ENCODE measurements at places on chromosomes 1 and 21.

GRCh38 chr1:43058545-43059360 is 100.1 kb upstream of the SLC2A1 start:
- DNase-seq, result no peak

DNA sequence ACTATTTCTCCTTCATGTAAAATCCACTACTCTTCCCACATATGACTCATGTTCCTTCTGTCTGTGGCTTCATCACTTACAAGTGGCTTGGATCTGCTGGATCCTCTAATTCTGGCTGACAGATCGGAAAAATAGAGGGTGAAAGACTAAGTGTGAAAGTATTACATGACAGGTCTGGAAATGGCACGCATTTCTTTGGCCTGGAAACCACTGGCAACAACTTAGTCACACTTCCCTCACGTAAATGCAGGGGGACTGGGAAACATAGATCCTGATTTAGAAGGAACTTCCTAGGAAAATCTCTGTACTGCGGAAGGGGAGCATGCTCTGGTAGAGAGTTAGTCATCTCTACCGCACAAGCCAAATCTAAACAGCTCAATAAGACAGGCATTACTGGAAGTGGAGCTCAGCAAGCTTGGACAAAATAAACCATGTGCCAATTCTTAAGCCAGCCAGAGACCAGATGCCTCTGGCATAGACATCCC is 305.4 kb upstream of the PTBP2 start:
- DNase-seq, result no peak

DNA sequence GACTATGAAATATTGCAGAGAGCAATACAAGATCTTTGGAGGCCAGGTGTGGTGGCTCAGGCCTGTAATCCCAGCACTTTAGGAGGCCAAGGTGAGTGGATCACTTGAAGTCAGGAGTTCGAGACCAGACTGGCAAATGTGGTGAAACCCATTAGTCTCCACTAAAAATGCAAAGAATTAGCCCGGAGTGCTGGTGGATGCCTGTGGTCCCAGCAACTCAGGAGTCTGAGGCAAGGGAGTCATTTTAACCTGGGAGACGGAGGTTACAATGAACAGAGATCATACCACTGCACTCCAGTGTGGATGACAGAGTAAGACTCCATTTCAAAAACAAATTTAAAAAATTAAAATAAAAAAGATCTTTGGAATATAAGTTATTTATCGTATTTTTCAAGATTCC is 76.6 kb downstream of the PRKAB2 start:
- no peak for DNase-seq

- no peak for DNase-seq
Observed at GRCh38 chr1:190762325-190762724, 284.7 kb upstream of the BRINP3 start.

DNA sequence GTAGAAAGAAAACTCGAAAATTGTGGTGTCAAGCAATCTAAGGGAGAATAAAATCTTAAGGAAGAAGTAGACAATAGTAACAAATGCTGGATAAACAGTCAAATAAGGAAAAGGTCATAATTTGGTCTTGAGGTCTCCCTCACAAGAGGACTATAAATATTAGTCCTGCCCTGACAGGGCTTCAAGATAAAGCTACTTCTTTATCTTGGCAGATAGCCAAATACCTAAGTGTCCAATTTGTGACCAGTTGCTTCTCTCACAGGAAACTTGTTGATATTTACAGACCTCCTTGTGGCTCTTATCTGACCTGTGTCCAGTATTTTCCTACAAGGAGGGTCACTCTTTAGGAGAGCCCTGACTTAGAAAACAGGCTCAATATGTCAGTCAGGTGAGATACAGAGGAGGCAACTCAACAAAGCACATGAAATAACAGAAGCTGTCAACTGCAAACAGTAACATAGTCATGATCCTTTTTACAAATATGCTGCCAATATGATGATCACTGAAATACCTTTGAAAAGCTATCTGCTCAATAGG is 88.8 kb downstream of the TNNI3K start:
- DNase-seq, result no peak

- DNase-seq, result no peak
Observed at GRCh38 chr1:178485541-178485981, 11.2 kb downstream of the CLEC20A start.

GRCh38 chr1:57420981-57421785 is 2.7 kb downstream of the DAB1 start:
- DNase-seq, result no peak
